ENCODE measurements at places on chromosomes 1 and 21.

GRCh38 chr1:54996359-54996868 lies 2.3 kb upstream of the BSND start:
- DNase-seq: no peak

DNA sequence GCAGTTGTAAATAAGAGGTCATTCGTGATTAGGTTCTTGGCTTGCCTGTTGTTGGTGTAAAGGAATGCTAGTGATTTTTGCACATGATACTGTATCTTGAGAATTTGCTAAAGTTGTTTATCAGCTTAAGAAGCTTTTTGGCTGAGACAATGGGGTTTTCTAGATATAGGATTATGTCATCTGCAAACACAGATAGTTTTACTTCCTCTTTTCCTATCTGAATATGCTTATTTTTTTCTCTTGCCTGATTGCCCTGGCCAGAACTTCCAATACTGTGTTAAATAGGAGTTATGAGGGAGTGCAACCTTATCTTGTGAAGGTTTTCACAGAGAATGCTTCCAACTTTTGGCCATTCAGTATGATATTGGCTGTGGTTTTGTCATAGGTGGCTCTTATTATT lies 576.1 kb upstream of the RGS18 start:
- DNase-seq: no peak

DNA sequence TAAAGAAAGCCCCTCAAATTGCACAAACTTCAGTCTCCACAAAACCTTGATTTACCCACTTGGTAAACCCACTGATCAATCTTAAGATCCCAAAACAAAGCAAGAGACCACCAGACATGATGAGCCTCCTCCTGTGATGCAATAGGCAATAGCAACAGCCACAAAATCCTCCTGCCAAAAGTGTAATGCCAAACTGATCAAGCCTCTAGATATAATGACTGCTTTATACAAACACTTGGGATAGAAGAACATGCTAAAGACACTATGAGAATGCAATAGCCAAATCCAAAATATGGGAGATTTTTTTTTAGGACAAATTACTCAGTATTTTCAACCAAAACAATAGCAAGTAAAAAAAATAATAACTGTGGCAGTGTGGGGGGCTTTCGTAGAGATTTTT lies 64.9 kb upstream of the PTGFRN start:
- no peak for DNase-seq

DNA sequence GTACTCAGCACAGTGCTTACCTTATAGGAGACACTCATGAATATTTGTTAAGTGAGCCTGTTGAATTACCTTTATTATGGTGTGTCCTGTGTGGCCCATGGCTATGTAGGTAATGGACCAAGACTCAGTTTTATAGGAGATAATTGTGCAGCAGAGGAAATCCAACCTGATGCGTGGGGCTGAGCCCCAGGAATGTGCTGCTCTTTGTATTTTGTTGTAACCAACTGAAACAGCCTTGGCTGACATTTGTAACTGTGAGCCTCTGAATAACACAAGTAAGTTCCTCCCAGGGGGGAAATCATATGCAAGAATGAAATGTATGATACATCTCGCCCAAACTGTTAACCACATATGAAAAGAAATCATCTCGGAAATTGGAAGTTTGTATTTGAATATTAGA lies 364.2 kb upstream of the ZP4 start:
- DNase-seq: no peak

DNA sequence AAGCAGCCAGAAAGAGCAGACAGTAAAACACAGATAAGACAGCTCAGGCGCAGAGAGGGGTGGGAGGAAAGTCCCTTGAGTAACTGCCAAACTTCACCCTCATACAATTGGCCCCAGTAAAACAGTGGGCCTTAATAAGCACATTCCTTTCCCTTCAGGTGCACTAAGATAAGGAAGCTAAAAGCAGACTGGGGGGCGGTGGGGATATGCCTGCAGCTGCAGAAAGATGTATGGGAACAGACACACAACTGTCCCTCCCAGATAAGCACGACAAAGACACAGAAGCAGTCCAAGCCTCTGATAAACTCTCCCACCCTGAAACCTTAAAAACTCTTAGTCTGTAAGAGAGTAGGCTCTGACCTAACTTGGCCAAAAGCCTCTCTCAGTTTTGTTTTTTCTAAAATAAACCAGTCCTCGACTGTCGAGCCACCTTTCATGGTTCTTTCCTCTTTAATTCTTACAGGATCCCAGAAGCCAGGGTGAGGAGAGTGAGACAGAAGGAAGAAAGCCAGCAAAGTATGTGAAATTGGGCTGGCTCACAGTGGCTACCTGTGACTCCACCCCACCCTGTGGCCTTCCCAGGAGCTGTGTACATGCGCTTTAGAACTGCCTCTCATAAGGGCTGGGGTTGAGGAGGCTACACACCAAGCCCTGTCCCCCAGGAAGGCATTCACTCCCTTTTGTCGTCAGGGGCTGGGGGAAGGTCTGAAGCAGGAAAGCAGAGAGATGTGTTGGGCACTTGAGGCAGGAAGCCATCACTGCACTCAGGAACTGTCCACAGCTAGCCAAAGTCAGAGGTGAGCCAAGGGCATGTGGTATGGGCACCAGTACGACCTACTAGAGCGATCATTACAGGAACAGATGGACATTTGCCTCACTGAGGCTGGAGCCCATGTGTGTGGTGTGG lies 4.6 kb downstream of the PGLYRP4 start:
- DNase-seq: no peak

DNA sequence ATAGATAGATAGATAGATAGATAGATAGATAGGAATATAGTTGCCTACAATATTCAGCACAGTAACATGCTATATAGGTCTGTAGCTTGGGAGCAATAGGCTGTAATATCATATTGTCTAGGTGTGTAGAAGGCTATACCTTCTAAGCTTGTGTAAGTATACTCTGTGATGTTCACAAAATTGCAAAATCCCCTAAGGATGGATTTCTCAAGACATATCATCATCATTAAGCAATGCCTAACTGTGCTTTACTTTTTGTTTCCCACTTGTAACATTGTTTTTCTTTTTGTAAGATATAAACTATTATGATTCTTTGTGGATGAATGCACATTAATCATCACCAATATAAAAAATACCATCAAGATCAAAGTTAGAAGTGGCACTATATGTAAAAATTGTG lies 1905.6 kb downstream of the NCAM2 start:
- no peak for DNase-seq

DNA sequence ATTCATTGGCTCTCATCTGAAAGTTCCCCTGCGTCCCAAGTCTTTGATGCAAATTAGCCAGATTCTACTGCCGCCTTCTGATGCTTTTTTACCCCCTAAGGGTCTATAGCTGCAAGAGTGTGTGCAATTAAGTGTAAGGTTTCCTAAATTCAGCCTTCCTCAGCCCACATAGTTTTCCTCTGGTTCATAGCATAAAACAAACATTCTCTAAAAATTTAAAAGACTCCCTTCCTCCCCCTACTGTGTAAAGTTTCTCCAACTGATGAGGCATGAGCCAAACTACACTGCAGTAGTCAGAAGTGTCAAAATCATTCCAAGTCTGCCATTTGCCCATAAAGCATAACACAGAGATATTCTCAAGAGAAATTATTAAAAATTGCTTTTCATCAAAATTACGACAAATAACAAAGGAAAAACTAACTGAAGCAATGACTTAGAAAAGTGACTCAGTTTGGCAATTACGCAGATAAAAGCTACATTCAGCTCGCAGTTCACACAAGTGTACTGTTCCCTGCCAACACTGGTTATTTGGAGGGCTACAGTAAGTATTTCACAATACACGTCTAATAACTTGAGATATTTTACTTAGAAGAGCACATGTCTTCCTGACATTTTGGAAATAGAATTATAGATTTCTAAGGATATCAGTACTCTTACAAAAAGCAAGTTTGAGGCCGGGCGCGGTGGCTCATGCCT lies 15.4 kb downstream of the KCNH1 start:
- DNase-seq: no peak
